ENCODE measurements at places on chromosomes 16 and 17.

GRCh38 chr16:90083139-90083538 lies 6.0 kb upstream of the PRDM7 start:
- DNase-seq: no peak

- DNase-seq: no peak
These were observed 267.2 kb upstream of the FOXF1 start for GRCh38 chr16:86243123-86243473.

DNA sequence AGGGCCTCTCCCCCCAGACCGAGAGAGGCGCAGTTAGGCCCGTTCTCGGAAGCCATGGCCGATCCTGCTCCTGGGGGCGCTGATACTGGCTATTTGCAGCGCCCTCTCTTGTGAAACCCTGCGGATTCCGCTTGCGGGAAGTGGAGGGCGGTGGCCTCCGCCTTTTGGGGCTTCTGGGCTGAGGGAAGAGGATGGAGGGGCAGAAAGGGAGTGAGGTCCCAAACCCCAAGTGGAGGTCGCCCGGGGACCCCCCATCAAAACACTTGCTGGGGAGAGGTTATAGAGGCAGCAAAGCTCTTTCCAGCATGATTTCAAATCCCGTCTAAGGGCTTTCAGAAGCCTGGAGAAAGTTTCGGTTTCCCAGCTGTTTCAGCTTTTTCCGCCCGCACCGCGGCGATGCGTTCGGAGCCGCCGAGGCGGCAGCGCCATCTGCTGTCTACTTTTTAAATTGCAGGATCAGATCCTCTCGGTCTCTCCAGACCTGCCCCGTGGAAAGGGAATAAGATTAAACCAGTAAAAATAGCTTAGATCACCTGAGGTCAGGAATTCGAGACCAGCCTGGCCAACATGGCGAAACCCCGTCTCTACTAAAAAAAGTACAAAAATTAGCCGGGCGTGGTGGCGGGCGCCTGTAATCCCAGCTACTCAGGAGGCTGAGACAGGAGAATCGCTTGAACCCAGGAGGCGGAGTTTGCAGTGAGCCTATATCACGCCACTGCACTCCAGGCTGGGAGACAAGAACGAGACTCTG lies 15.8 kb downstream of the SNX20 start:
- peak; percentile 41 for DNase-seq

- DNase-seq: no peak
These were observed 484.2 kb downstream of the HS3ST4 start for GRCh38 chr16:26175944-26176343.

DNA sequence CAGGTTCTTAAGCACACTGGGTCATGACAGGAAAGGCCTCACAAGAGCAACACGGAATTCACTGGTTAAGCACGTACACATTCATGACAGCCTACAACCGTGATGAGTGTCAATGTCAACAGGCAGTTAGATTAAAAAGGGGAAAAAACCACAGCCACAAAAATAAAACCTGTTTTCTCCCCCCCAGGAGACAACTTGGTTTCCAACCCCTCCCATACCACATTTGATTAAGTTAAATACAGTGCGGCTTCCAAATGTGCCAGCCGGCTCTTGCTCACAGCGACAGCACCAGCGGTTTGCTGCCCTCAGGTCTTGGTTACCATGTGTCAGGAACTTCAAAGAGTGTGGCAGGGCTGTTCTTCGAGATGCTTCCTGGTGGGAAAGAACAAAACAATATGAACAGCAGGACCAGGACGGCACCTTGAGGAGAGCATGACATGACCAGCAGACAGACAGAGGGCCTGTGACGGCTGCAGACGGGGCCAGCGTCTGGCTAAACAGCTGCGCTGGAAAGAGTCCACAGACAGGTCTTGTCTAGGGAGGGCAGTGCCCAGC lies 193.6 kb downstream of the PARN start:
- DNase-seq: no peak

DNA sequence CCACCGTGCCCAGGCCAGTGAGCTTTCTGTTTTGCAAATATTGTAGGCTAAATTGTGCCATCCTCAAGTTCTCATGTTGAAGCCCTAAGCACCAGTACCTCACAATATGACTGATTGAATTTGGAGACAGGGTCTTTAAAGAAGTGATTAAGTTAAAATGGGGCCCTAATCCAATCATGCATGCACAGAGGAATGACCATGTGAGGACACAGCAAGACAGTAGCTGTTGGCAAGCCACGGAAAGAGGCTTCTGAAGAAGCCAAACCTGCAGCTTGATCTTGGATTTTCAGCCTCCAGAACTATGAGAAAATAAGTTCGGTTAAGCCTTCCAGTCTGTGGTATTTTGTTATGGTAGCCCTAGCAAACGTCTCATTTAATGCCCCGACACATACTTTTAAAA lies 24.9 kb downstream of the TOM1L2 start:
- no peak for DNase-seq

DNA sequence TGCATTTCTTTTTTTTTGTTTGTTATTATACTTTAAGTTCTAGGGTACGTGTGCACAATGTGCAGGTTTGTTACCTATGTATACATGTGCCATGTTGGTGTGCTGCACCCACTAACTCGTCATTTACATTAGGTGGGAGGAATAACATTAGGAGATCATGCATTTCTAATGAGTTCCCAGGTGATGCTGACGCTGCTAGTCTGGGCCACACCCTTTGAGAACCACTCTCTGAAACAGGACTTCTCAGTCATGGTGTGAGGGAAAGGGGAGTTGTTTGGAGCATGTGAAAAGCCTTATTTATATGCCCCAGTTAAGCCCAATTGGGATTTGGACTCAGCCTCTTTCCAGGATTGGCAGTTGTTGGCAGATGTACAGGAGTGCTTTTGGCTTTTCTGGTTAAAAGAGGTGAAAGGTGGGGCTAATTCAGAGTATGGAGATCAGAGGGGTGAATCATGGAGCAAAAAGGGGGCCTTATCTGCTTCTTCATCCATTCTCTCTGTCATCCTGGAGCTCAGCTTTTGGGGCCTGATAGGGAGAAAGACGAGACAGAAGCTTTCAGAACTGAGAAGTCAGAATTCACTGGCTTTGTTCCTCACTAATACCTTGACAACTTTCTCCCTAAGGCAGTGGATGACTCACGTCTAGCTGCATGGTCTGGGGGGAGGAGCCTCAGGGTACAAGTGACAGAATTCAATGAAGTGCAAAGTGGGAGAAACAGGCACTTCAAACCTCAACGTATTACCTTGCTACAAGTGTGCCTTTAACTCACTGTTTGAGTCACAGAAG lies 180.0 kb upstream of the CACNG3 start:
- peak; percentile 10 for DNase-seq

DNA sequence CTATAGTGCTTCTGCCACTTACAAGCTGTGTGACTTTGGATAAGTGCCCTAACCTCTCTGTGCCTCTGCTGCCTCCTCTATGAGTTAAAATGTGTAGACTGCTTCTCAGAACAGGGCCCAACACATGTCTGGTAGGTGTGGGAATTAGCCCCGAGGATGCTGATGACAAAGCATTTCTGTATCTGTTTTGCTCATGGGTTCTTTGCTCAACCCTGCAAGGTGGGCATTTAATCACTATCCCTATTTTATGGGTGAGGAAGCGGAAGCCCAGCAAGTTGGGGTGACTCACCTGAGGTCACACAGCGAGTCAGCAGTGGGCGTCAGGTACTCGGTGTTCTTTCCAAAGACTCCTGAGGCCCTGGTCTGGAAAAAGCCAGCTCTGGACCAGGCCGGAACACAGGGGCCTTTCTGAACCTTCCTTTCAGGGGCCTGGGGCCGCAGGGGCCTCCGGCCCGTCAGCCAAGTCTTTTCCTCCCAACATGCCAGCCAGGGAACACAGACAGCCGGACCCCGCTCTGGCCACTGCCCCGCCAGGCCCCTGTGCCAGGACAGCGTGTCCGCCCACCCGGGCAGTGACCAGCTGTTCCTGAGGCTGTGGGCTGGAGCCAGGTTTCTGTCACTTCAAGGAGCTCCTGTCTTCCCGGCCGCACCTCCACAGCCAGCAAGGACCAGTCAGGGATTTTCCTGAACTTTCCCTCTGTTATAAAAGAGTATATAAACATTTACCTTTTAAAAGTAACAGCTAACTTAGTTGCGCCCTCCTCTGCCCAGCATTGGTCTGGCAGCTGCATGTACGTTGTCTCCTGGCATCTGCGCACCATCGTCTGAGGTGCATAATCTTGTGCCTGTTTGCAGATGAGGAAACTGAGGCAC lies 62.5 kb downstream of the SREBF1 start:
- DNase-seq: no peak

GRCh38 chr16:21663889-21664647 lies at the start of gene OTOA:
Gene OTOA (plus strand): TSS chr16:21663968. CDS start chr16:21678515, 14,547 bp downstream.
- no peak for DNase-seq

GRCh38 chr17:19750835-19751234 lies 2.7 kb upstream of the ALDH3A1 start:
- no peak for DNase-seq

- DNase-seq: no peak
These were observed 2.6 kb downstream of the PER1 start for GRCh38 chr17:8149419-8150193.

- no peak for DNase-seq
These were observed 527.8 kb upstream of the WSB1 start for GRCh38 chr17:26765860-26766709.

- no peak for DNase-seq
These were observed 4.3 kb upstream of the NTN1 start for GRCh38 chr17:9016941-9017552.

DNA sequence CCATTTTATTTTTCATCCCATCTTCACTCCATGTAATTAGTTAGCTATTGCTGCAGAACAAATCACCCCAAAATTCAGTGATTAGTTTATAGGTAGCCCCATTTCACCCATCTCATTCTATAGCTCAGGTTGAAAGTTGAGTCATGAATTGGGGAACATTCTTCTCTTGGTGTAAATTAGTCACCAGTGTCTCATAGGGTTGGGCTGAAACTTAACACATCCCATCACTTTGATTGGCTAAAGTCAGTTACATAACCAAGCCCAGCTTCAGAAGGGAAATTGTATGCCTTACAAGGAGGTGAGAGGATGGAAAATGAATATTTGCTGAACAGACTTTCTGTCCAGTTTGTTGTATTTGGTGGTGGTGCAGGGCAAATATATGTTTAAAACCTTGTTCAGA lies 477.5 kb downstream of the WWOX start:
- no peak for DNase-seq

DNA sequence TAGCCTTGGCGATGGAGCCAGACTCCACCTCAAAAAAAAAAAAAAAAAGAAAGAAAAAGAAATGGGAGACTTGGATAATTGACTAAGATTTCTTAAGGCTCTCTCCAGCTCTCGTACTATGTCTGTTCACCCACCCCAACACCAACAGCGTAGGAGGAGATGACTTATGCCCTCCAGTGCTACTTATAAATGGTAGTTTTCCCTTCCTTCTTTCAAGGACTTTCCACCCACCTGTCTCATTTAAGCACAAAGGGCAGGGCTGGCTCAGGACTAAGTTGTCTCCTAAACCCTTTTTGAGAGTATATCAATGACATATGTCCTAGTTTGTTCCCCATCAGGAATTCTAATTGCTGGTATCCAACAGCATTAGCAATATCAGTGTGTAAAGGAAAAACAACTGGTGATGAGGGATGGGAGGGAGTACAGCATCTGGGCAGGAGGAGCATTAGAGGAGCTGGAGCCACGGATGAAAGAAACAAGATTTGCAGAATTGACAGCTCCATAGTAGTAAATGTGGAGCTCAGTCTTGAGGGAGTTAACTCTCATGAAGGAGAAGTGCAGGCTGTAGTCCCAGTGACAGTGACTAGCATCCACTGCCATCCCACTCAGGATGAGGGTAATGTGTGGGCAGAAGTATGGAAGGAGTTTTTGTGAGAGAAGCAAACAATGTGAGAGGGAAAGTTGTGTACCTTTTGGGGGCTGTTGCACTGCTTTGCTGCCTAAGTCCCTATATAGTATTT lies 17.2 kb downstream of the UBE2Z start:
- no peak for DNase-seq

DNA sequence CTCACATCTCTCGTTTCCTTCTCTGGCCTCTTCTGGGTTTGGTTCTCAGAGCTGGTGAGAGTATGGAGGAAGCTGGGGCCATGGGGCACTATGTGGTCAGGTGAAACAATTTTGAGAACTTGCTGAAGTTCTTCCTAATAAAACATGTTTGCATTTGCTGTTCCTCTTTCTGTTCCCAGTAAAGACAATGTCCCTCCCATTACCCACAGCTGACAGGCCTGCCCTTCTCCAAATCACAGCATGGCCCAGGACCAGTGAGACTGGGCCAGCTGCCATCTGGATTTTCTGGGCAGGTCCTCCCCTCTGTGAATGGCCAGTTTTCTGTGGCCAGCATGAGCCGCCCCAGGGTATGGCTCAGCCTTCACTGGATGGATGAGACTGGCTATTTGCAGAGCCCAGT lies at the start of gene CD300H:
TSS of gene CD300H (minus strand) at position 113 of the 400 bp plus-strand sequence.
- DNase-seq: no peak

GRCh38 chr17:79916991-79917901 lies 78.0 kb upstream of the CBX4 start:
- no peak for DNase-seq
